ENCODE measurements at places on chromosomes 2 and 18. TPM values are rescaled to one million over a fixed set of nuclear protein-coding genes. Genes with fewer than 3 reads are reported as not detected.

DNA sequence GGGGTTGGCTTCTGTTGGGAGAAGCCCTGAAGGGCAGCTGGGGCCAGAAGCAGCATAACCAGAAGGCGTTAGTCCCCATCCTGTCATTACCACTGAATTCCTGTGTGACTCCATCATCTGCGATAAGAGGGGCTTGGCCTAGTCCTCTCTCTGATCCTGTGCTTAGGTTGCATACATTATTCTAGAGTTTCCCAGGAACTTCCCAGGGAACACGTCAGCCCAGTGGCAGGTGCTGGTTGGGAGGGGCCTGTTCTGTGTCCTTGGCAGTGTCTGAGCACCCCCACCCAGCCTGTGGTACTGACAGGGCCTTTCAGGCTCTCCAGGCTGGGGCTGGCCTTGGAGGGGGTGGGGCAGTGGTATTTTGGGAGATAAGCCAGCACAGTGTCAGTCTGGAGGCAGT is 4.5 kb upstream of the TOGARAM2 start:
- no peaks in the 10 kb centered on the region for H3K36me3 ChIP-seq
- H3K4me3 ChIP-seq = no peak overlapping the region
- H3K27ac ChIP-seq = no peak overlapping the region
- H3K4me1 ChIP-seq = no peaks in the 10 kb centered on the region
- DNase-seq = no peak
- H3K27me3 ChIP-seq = no peaks in the 10 kb centered on the region

- H3K4me1 ChIP-seq = peaks cover 6% of the 10 kb centered on the region
- no peak overlapping the region for H3K4me3 ChIP-seq
- peak; percentile 32 for DNase-seq
- no peaks in the 10 kb centered on the region for H3K27me3 ChIP-seq
Observed at GRCh38 chr2:224142397-224143312, 103.6 kb upstream of the SERPINE2 start.

GRCh38 chr18:43134876-43135275 is 19.4 kb upstream of the RIT2 start:
- H3K27me3 ChIP-seq = no peaks in the 10 kb centered on the region
- H3K4me3 ChIP-seq = no peak overlapping the region
- H3K27ac ChIP-seq = no peak overlapping the region
- no peaks in the 10 kb centered on the region for H3K36me3 ChIP-seq
- DNase-seq = no peak

DNA sequence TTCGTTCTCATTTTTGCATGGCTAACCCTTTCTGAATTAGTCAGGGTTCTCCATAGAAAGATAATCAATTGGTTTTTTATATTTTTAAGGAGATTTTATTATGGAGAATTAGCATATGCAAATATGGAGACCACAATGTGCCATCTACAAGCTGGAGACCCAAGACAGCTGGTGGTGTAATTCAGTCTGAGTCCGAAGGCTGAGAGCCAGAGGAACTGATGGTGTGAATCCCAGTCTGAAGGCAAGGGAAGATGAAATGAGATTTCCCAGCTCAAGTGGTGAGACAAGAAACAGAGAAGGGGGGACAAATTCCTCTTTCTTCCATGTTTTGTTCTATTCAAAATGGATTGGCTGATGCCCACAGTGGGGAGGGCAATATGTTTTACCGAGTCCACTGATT is 80.7 kb downstream of the PLCL1 start:
- no peaks in the 10 kb centered on the region for H3K36me3 ChIP-seq
- DNase-seq = no peak
- H3K27ac ChIP-seq = no peak overlapping the region
- no peaks in the 10 kb centered on the region for H3K4me1 ChIP-seq

- H3K4me3 ChIP-seq = no peak overlapping the region
- H3K36me3 ChIP-seq = no peaks in the 10 kb centered on the region
- H3K27ac ChIP-seq = no peak overlapping the region
- no peak for DNase-seq
- no peaks in the 10 kb centered on the region for H3K27me3 ChIP-seq
Observed at GRCh38 chr18:50820901-50821520, 1.2 kb upstream of the MRO start.

DNA sequence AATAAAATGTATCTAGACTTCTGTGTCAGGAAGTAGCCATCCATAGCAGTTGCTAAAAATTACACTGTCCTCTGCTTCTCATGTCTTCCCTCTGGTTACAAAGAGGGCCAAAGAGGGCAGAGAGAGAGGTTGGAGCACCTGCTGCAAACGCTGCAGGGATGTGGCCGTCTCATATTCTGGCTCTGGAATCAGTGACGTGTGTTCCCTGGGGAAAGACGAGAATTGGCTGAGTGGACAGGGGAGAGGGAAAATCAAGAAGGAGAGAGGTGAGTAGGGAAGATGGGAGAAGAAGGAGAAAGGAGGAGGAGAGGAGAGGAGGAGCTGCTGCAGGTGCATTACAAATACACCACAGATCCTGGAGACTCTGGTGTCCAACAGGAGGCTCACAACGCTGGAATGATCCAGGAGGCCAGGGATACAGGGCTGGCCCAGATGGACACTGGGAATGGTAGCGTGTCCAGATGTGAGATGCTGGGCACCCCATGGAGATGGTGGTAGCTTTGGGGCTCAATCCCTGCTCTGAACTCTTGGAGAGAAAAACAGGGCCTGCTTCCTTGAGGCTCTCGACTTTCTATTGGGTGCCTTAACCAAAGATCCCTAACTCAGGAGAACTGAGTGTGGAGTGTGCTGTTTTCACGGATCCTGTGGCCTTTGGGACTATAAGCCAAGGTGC is 118.4 kb upstream of the PXDN start:
- H3K4me1 ChIP-seq = no peaks in the 10 kb centered on the region
- H3K36me3 ChIP-seq = no peaks in the 10 kb centered on the region
- no peak for DNase-seq
- peaks cover 3% of the 10 kb centered on the region for H3K27me3 ChIP-seq

GRCh38 chr2:66334237-66335029 is 100.5 kb upstream of the MEIS1 start:
- H3K27ac ChIP-seq = no peak overlapping the region
- H3K27me3 ChIP-seq = no peaks in the 10 kb centered on the region
- no peaks in the 10 kb centered on the region for H3K36me3 ChIP-seq
- DNase-seq = no peak
- H3K4me3 ChIP-seq = no peak overlapping the region

DNA sequence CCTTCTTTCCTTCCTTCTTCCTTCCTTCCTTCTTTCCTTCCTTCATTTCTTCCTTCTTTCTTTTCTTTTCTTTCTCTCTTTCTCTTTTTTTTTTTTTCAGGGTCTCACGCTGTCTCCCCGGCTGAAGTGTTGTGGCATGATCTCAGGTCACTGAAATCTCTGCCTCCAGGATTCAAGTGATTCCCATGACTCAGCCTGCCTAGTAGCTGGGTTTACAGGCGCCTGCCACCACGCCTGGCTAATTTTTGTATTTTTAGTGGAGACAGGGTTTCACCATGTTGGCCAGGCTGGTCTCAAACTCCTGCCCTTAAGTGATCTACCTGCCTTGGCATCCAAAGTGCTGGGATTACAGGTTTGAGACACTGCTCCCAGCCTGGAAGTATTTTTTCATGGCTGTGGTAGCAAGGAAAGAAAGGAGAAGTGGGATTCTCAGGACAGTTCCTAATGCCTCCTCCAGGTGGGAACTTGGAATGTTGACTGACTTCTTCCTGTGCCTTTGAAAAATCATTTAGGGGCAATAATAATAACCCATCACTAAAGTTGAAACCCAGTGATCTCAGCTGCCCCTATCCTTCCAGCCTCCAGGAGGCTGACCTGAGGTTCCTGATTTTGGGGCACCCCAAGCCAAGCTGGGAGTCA is 89.3 kb upstream of the CELF4 start:
- H3K4me3 ChIP-seq = no peak overlapping the region
- no peak overlapping the region for H3K27ac ChIP-seq
- H3K4me1 ChIP-seq = no peaks in the 10 kb centered on the region
- H3K27me3 ChIP-seq = no peaks in the 10 kb centered on the region

GRCh38 chr2:66699793-66700676 is 265.1 kb downstream of the MEIS1 start:
- H3K4me1 ChIP-seq = peaks cover 27% of the 10 kb centered on the region
- peak overlapping the region; percentile 8 for H3K27ac ChIP-seq
- H3K36me3 ChIP-seq = no peaks in the 10 kb centered on the region
- DNase-seq = peak; percentile 94

GRCh38 chr2:218882461-218882816 is 1.8 kb downstream of the WNT10A start:
- no peaks in the 10 kb centered on the region for H3K36me3 ChIP-seq
- H3K4me3 ChIP-seq = no peak overlapping the region
- H3K27me3 ChIP-seq = peaks cover 28% of the 10 kb centered on the region
- no peak overlapping the region for H3K27ac ChIP-seq
- no peaks in the 10 kb centered on the region for H3K4me1 ChIP-seq

DNA sequence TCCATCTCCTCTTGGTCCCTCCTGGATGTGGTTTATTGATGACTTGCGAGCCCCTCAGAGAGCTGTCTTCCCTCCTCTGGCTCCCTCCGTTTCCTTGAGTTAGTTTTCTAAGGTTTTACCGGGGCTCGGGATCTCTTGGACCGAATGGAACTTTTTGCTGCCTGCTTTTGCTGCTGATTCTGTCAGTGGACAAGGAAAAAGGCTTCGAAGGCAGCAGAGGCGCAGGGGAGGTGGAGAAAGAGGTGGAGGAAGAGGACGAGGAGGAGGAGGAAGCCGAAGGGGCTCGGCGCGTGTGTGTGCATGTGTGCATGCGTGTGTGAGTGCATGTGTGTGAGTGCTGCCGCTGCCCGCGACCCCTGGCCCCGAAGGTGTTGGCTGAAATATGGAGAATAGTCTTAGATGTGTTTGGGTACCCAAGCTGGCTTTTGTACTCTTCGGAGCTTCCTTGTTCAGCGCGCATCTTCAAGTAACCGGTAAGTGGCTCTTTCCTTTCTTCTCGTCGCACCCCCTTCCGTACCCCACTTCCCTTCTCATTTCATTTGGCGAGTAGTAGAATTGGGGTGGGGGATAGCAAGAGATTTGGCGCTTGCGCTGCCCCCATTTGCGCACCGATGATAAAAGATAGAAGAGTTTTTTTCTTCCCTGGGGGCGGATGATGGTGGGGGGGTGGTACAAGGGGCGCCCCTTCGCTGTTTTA is 557 bp downstream of the DCC start:
- H3K27me3 ChIP-seq = peaks cover 18% of the 10 kb centered on the region
- H3K4me3 ChIP-seq = no peak overlapping the region
- DNase-seq = no peak
- no peaks in the 10 kb centered on the region for H3K36me3 ChIP-seq

GRCh38 chr18:41324020-41324791 is 630.8 kb upstream of the PIK3C3 start:
- no peaks in the 10 kb centered on the region for H3K36me3 ChIP-seq
- no peak overlapping the region for H3K27ac ChIP-seq
- no peaks in the 10 kb centered on the region for H3K4me1 ChIP-seq
- H3K4me3 ChIP-seq = no peak overlapping the region
- H3K27me3 ChIP-seq = no peaks in the 10 kb centered on the region

GRCh38 chr18:68800075-68800474 is 2.2 kb downstream of the CCDC102B start:
- H3K4me3 ChIP-seq = no peak overlapping the region
- H3K27ac ChIP-seq = no peak overlapping the region
- no peaks in the 10 kb centered on the region for H3K36me3 ChIP-seq
- no peaks in the 10 kb centered on the region for H3K4me1 ChIP-seq
- no peak for DNase-seq

- H3K27me3 ChIP-seq = no peaks in the 10 kb centered on the region
- H3K27ac ChIP-seq = no peak overlapping the region
- peaks cover 10% of the 10 kb centered on the region for H3K4me1 ChIP-seq
- H3K36me3 ChIP-seq = no peaks in the 10 kb centered on the region
Observed at GRCh38 chr2:23131066-23131575, 253.9 kb upstream of the KLHL29 start.

- no peaks in the 10 kb centered on the region for H3K36me3 ChIP-seq
- no peak overlapping the region for H3K27ac ChIP-seq
- H3K27me3 ChIP-seq = no peaks in the 10 kb centered on the region
- no peak overlapping the region for H3K4me3 ChIP-seq
Observed at GRCh38 chr2:150482667-150483400, 4.6 kb downstream of the RND3 start.

- no peak for DNase-seq
- H3K4me3 ChIP-seq = no peak overlapping the region
- no peak overlapping the region for H3K27ac ChIP-seq
- no peaks in the 10 kb centered on the region for H3K27me3 ChIP-seq
- no peaks in the 10 kb centered on the region for H3K36me3 ChIP-seq
- no peaks in the 10 kb centered on the region for H3K4me1 ChIP-seq
Observed at GRCh38 chr2:17164550-17164949, 353.7 kb downstream of the RAD51AP2 start.

DNA sequence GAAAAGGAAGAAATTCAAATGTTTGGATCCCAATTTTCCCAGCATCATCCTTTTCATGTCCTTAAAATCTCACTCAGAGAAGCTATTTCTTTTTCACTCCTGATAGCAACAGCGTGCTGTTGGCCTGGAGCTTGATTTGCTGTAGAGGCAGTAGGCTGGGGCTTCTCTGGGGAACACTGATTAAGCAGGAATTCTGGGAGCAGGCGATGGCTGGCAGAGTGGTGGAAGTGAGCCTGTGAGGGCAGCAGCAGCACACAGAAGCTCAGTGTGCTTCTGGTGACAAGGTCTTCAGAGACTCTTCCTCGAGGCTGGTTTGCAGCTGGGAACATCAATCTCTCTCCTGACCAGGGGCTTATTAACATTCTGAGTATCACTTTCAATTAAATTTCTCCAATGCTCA is 284.6 kb downstream of the DPP10 start:
- H3K4me3 ChIP-seq = no peak overlapping the region
- H3K36me3 ChIP-seq = no peaks in the 10 kb centered on the region
- DNase-seq = no peak
- H3K27me3 ChIP-seq = no peaks in the 10 kb centered on the region
- H3K4me1 ChIP-seq = no peaks in the 10 kb centered on the region

- no peak overlapping the region for H3K27ac ChIP-seq
- no peaks in the 10 kb centered on the region for H3K27me3 ChIP-seq
- no peak for DNase-seq
Observed at GRCh38 chr2:23809150-23809549, 117.8 kb downstream of the ATAD2B start.

DNA sequence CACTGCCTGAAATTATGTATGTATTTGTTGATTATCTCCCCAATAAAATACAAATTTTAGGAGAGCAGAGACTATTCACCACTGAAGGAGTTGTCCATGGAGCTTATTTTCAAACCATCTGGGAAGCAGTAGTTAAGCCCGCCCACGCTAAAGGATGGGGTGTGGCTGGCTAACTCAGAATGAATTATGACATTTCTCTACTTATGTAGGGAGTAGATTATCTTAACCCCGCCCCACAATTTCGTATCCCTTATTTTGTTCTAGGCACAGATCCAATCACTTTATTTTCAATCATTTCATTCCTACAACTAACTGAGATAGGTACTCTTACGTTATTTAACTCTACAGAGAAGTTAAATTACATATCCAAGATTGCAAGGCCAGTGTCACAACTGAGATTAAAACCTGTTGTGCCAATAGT is 1.4 kb upstream of the LAPTM4A start:
- H3K27ac ChIP-seq = peak overlapping the region; percentile 99
- H3K27me3 ChIP-seq = no peaks in the 10 kb centered on the region
- peak overlapping the region; percentile 93 for H3K4me3 ChIP-seq
- H3K4me1 ChIP-seq = no peaks in the 10 kb centered on the region

- H3K4me3 ChIP-seq = no peak overlapping the region
- H3K27ac ChIP-seq = no peak overlapping the region
- no peaks in the 10 kb centered on the region for H3K4me1 ChIP-seq
- no peaks in the 10 kb centered on the region for H3K36me3 ChIP-seq
- no peaks in the 10 kb centered on the region for H3K27me3 ChIP-seq
Observed at GRCh38 chr18:36038102-36038663, 29.2 kb downstream of the RPRD1A start.

The PROM2 gene
- total RNA-seq = 65.6 TPM

The TANK gene
- total RNA-seq = 56.1 TPM

The RASGRP3 gene
- total RNA-seq = 22.6 TPM

The TXNDC2 gene
- 0.16 TPM for total RNA-seq

The LIMS4 gene
- total RNA-seq = 2.9 TPM

The C2orf80 gene
- not detected for total RNA-seq

The CDH7 gene
- not detected for total RNA-seq

The NGEF gene
- 4.8 TPM for total RNA-seq

The RSAD2 gene
- total RNA-seq = 4.5 TPM
